Stimulated activated CD8-positive, alpha-beta memory T cell treated with anti-CD3 and anti-CD28 coated beads, Interleukin-4, amount 100 ng/mL, for 48 hours (primary cell): ENCODE measurements at places on chromosomes 2 and 18.

DNA sequence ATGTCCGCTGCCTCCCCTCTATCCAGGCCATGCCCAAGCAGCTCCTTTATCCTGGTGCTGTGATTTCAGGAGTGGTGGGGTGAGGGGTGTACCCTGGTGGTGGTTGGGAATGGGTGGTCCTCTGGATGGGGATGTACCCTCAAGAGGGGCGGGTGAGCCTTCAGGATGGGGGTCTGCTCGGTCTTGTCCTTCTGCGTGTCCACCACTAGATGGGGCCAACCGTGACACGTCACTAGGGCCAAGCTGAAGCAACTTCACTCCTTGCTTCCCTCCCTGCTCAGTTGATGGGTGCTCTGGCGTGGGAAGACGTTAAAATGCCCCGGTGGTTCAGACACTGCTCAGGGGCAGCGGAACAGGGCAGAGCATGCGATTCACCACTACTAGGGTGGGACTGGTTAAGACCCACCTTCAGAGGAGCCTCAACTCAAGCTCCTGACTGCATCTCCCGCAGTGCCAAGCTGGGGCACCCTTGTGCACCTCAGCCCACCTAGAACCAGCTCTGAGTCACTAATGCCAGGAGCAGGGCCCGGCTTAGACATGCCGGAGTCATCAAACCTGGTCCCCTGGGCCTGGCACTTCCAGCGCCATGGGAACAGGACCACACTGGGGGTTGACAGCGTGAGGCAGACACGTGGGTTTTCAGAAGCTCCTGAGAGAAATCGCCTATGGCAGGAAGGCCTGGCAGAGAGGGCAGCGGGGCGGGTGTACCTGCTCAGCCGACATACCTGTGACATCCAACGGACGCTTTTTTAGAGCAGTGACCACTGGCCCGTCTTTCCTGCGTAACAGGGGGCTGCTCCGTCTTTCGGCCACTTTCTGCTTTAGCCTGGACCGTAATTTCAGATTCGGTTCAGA lies 256.7 kb downstream of the HDAC4 start:
- DNase-seq: peak; percentile 48

- DNase-seq: no peak
These were observed 111.8 kb upstream of the CYP20A1 start for GRCh38 chr2:203126996-203127395.

GRCh38 chr2:101792208-101792607 lies 94.7 kb downstream of the MAP4K4 start:
- DNase-seq: no peak

DNA sequence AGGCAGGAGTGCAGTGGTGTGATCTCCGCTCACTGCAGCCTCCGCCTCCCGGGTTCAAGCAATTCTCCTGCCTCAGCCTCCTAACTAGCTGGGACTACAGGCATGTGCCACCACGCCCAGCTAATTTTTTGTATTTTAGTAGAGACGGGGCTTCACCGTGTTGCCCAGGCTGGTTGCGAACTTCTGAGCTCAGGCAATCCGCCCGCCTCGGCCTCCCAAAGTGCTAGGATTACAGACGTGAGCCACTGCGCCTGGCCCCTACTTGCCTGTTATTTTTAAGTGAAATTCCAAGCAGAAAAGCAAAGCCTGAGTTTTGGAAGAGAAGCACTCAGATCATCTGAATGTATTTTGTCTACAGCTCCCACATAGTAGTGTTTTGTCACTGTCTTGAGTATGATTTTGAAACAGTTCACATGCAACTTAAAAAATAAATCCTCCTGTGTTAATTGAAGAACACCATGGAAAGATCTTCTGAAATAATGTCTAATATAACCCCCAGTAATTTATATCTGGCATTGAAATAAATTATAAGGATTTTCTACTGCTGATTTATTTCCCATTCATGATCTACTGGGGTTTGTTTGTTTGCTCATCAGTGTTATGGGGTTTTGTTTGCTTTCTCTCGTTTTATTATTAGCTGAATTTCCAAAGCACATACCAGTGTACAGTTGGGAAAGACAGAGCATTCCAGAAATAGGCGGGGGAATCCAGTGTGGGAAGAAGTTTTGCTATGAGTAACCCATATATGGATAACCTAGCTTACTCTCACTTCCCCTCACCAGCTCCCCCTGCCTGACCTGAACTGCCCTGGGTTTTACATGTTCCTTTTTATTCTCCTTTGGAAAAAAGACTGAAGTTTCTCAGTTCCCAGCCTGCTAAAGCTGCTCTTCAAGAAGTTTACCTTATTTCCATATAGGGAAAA lies 80.1 kb upstream of the MAP3K20 start:
- DNase-seq: no peak

- DNase-seq: no peak
These were observed 136.0 kb downstream of the PLCL1 start for GRCh38 chr2:197940382-197940781.

DNA sequence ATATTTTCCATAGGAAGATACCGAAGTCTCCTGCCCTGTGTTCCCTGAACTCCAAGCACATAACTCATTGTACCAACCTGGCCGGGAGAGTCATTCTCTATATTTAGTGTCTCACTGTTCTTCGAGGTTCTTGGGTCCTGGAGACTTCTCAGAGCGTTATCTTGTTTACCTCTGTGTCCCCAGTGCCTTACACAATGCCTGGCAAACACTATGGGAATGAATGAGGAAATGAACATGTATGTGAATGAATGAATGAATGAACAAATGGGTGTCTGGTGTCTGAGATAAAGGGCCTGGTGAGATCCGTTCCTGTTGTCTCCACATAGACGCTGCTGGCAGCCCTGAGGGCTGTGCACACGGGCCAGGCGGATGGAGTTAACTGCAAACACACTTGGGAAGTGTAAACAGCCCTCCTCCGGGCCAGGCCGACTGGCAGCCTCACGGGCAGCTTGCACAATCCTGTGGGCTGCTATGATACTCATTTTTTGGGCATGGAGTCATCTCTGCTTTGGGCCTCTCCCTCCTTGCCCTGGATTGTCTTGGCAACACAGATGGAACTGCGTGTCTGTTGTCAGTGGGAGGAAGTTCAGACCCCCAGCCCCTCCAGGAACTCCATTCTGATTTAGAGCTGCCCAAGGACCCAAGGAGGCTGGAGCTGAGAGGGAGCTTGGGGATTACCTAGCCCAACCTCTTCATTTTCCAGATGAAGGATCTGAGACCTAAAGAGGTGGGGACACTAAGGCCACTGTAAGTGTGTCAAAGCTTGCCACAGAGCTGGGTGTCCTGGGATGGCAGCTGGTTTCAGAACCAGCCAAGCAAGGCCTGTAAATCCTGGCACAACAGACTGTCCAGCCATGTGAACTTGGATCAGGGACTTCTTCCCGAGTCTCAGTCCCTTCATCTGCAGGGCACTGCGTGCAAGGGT lies 124.4 kb downstream of the INHBB start:
- DNase-seq: no peak
